ENCODE measurements at places on chromosomes 2 and 18. TPM values are rescaled to one million over a fixed set of nuclear protein-coding genes. Genes with fewer than 3 reads are reported as not detected.

DNA sequence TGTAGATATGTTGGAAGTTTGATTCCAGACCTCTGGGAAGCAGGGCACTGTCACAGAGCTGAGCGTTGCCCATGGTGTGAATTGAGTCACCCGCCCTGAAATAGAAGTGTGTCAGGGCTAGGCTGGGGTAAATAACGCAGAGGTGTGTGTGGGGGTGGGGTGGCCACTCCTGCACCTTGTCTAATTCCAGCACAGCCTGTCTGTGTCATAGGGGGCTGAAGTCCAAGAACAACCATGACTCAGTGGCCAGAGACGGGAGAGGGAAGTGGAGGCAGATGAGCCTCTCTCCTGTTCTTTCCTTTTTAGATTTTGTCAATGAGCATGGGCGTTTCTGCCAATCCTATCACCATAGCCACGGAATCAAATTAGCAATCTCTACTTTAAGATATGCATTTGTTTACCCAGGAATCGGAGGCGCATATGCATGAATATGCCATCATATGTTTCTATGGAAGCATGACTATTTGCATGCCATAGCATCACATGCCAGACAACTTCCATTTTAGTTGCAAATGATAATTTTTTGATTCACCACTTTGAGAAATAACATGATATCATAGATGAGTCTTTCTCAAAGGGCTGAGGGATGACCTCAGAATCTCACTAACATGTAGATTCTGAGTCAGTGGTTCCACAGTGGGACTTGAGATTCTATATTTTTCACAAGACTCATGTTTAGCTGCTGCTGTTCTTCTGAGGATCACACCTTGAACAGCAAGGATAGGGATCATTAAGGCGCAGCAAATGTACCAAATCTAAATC lies 852.9 kb downstream of the DCDC2C start:
- DNase-seq: peak; percentile 4

DNA sequence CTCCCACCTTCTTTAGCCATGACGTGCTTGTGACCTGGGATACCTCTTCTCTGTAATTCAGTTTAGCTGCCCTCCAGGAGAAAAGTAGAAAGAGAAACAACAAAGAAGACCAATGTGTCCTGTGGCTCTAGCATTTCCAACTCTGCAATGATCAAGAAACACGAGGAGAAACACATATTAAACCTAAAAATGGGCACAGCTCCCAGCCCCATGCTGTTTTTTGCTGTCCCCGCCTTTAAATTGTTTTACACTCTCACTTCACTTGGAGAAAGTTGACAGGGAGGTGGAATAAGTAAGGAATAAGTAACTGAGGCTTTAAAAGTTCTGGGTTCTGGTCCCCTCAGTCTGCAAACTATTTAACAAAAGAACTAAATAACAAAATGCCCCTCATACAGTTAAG lies 390.6 kb downstream of the TNS1 start:
- DNase-seq: no peak

DNA sequence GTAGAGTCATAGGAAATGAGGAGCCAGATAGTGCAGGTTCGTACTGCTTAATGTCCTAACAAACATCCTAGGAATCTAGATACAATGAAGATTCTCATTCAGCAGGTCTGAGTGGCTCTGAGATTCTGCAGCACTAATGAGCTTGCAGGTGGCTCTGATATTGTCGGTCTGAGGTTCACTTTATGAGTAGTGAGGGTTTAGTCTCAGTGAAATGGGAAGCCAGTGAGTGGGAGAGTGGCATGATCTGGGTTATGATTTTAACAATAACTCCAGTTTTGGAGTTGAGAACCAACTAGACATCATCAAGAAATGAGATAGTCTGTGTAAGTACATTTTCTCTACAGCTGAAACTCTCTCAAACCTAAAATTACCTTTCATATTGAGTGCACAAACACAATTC lies 166.8 kb upstream of the SP5 start:
- DNase-seq: no peak

DNA sequence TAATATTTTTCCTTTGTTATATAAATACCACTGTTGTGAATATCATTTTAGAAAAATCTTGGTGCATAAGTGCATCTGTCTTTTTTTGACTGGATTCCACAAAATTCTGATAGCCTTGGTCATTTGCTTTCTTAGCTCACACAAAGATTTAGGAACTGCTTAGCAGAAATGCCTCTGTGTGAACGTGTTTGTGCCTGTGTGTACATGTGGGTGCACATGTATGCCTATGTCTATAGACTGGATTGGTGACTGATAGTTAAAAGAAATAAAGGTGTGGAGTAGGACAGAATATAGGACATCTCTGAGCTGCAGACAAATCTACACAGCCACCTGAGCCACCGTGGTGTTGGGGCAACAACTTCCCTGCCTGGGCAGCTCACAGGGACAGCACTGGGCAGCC lies 93.8 kb downstream of the TSN start:
- DNase-seq: no peak

The SCYGR4 gene
- not detected for total RNA-seq

The SULT1C4 gene
- 6.6 TPM for total RNA-seq

DNA sequence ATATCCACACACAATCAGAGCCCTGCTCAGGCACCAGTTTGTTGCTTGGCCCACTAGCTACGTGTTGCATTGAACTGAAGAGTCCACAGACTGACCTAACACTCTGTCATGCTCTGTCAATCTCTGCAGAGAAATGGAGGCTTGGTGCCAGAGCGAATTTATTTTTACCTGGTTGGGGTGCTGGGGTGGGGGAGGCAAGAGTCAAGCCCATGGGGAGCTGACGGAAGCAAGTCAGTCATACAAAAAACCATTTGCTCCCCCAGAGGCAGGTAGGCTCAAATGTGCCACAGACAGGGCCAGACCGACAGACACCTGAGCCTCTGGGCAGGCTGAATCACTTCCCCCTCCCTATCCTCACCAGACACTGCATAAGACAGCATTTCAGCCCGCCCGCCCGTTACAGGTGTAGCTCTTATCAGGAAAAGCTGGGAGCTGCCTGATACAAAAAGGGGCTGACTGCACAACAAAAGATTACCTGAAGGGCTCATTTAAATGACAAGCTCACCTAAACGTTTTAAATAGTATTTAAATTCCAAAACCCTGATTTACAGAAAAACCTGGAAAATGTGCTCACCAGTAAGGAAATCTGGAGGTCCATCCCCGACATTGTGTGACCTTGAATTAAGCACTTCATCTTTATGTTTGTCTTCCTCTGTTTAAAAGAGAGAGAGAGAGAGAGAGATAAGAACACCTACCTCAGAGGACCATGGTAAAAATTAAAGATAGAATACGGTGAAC lies 2.1 kb upstream of the PCBP1 start:
- DNase-seq: peak; percentile 20

DNA sequence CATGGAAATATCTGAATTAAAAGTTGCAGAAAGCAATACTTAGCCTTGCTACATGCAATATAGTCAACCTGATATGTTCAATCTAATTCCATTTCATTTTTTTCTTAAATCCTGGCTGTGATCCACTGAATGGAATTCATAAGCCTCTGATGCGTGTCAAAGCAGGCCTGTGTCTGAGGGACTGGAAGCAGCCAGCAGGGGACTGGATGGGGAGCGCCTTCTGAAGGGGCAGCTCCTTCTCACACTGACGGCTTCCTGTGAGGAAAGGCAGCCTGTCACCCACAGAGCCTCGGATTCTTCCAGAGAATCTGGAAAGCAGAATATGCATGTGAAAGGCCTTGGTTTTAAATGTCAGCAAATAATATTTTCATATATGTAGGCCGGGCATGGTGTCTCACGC lies 73.5 kb downstream of the KCNF1 start:
- DNase-seq: no peak

DNA sequence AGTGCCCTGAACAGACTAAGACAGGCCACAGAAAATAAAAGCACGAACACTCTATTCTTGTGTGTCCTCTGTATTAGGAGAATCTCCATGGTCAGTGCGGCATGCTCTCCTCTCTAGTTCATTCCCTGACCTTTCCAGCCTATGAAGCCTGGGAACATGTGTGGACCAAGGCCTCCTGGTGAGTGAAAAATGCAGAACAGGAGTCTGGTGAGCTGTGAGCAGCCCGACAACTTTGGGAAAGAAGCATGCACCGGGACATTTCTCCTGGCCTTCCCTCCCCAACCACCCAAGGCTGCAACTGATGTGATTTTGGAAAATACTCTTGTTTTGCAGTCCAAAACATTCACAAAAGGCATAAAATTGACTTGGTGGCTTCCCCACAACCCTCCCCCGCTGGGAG lies 878.3 kb upstream of the ID2 start:
- no peak for DNase-seq

The POTEJ gene
- total RNA-seq: not detected
